Small intestine (tissue), 16 donors: ENCODE measurements at places on chromosomes 5 and 9. TPM values are rescaled to one million over a fixed set of nuclear protein-coding genes. Genes with fewer than 3 reads are reported as not detected.

DNA sequence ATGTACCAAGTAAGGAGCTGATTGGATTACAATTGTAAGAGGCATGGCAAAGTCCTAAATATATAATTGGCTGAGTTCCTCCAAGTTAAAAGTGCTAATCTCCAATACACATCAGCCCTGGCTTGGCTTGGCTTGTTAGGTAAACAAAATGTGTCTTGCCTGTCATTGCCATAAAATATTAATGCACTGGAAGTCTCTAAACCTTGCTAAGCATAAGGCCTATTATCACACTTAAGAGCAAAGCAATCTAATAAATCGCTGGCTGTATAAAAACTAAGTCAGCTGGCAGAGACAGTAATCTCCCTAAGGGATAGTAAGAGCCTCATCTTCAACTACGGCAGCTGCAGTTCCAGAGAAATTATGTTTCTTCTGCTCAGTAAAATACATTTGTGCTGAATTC lies 418.6 kb upstream of the GRAMD2B start:
- H3K36me3 ChIP-seq: no peaks in the 10 kb centered on the region
- H3K4me1 ChIP-seq: no peaks in the 10 kb centered on the region
- no peak overlapping the region for H3K27ac ChIP-seq
- H3K4me3 ChIP-seq: no peak overlapping the region

MOCS2 gene
- 114 TPM for polyA plus RNA-seq

FRRS1L gene
- polyA plus RNA-seq: 0.85 TPM

- no peaks in the 10 kb centered on the region for H3K4me1 ChIP-seq
- H3K36me3 ChIP-seq: no peaks in the 10 kb centered on the region
- no peak overlapping the region for H3K4me3 ChIP-seq
Observed at GRCh38 chr5:108857905-108858304, 110.2 kb downstream of the FER start.

DNA sequence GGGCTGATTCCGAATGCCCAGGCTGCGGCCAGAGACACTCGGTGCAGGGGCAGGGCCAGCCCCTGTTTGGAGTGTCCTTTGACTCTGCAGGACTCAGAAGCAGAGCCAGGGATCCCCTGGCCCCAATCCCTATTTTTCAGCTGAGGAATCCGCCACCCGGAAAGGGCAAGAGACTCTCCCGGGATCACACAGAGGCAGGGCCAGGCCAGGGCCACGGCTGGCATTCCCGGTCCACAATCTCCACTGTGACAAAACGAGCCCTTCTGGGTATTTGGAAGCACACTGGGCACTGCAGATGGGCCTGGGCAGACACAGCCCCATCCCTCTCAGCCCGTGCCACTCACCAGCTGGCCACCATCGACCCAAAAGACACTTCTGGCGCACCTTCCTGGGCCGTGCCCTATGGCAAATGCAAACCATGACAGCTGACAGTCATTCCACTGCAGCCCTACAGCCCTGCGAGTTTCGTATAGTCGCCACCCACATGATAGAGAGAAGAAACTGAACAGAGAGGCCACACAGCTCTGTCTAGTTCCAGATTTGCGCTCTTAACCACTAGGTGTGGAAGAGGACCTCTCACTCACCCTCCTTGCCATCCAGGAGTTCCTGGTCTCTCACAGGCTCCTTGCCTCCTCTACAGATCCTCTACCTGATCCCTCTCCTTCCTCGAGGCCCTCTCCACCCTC lies 13.3 kb downstream of the NR5A1 start:
- H3K36me3 ChIP-seq: no peaks in the 10 kb centered on the region
- H3K4me1 ChIP-seq: no peaks in the 10 kb centered on the region
- H3K27ac ChIP-seq: no peak overlapping the region
- H3K27me3 ChIP-seq: no peaks in the 10 kb centered on the region
- H3K4me3 ChIP-seq: no peak overlapping the region
- DNase-seq: no peak

SAXO1 gene
- polyA plus RNA-seq: 0.01 TPM

- DNase-seq: no peak
- no peak overlapping the region for H3K4me3 ChIP-seq
- H3K36me3 ChIP-seq: no peaks in the 10 kb centered on the region
Observed at GRCh38 chr5:166916021-166916420, 1375.4 kb upstream of the WWC1 start.

DNA sequence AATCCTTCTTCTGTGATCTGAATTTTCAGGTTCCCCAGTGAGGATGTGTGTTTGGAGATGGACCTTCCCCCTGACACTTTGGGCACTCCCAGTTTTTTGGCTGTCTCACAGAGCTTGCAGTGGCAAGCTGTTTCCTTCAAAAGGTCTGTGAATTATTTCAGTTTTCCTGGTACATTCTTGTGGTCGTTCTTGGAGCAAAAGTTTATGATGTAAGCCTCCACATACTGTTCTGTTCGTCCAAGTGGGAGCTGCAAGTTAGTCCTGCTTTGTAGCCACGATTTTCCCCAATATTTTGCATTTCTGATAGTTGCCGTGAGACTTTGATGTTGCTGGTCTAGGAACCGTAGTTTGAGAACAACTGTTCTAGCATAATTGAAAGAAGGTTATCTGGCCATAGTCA lies 88.3 kb downstream of the MTAP start:
- DNase-seq: no peak
- no peaks in the 10 kb centered on the region for H3K36me3 ChIP-seq
- no peaks in the 10 kb centered on the region for H3K27me3 ChIP-seq
- no peaks in the 10 kb centered on the region for H3K4me1 ChIP-seq
- H3K4me3 ChIP-seq: no peak overlapping the region

IGFBPL1 gene
- 3.1 TPM for polyA plus RNA-seq

DNA sequence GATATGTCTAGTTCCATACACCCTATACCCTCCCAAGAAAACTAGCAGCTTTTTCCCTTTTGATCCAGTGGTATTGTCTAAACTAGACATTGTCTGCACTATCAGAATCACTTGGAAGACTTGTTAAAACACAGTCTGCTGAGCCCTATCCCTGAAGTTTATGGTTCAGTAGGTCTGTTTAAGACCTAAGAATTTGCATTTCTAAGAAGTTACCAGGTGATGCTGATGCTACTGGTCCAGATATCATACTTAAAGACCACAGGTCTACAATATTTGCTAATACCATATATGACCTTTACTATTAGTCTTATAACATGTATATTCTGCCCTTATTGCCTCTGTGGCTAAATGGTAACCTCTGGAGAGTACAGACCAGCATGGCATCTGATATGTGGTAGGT lies 23.3 kb downstream of the SKIC3 start:
- DNase-seq: no peak
- H3K27ac ChIP-seq: no peak overlapping the region
- no peak overlapping the region for H3K4me3 ChIP-seq

DNA sequence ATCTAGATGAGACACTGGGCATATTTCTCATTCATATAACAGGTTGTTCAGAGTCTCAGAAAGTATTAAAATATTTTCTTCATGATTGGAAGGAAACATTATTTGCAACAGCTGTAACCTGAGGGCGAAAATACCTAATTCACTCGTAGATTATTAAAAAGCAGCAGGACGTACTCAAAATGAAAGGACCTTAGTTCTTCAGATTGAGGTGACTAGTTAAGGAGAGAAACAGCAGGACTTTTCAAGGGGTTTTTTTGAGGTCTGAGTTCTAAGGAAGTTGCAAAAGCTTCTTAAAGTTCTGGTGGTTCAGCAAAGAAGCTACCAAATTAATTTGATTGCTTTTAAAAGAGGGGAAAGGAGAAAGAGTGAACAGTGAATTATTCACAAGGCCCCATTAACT lies 174.9 kb downstream of the TMEM161B start:
- DNase-seq: no peak
- no peak overlapping the region for H3K27ac ChIP-seq
- no peaks in the 10 kb centered on the region for H3K36me3 ChIP-seq
- H3K4me3 ChIP-seq: no peak overlapping the region
- no peaks in the 10 kb centered on the region for H3K27me3 ChIP-seq

IQGAP2 gene
- polyA plus RNA-seq: 46.3 TPM

C9orf50 gene
- 0.09 TPM for polyA plus RNA-seq

RNF208 gene
- polyA plus RNA-seq: 10.8 TPM

ADAMTS2 gene
- polyA plus RNA-seq: 1.4 TPM

GRCh38 chr5:83353774-83354173 lies 117.8 kb upstream of the VCAN start:
- no peak for DNase-seq
- no peaks in the 10 kb centered on the region for H3K4me1 ChIP-seq
- H3K36me3 ChIP-seq: no peaks in the 10 kb centered on the region
- no peaks in the 10 kb centered on the region for H3K27me3 ChIP-seq
- no peak overlapping the region for H3K27ac ChIP-seq
- no peak overlapping the region for H3K4me3 ChIP-seq

GRCh38 chr5:141753971-141754713 lies 72.1 kb upstream of the ARAP3 start:
- peak; percentile 18 for DNase-seq
- no peak overlapping the region for H3K4me3 ChIP-seq
- H3K27ac ChIP-seq: no peak overlapping the region
- no peaks in the 10 kb centered on the region for H3K4me1 ChIP-seq

DNA sequence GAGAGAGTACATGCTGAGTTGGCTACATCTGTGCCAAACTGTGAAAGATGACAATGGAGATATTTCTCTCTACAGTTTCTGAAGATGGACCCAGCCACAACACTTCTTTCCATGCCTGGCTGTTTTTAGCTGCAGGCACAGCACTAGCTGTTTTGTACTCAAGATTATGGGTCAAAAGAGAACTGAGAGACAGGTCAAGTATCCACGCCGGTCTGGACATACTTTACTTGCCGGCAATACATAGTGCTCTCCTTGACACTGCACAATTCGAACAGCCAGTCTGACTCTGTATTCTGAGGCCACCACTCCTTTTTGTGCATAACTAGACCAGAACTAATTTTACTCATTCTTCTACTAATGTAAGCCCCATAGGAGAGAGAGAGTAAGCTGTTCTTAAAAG lies 2.6 kb downstream of the PRLR start:
- DNase-seq: no peak
- H3K4me3 ChIP-seq: no peak overlapping the region
- H3K27ac ChIP-seq: no peak overlapping the region

- no peaks in the 10 kb centered on the region for H3K27me3 ChIP-seq
- no peak overlapping the region for H3K27ac ChIP-seq
- no peak for DNase-seq
- H3K4me1 ChIP-seq: no peaks in the 10 kb centered on the region
- no peaks in the 10 kb centered on the region for H3K36me3 ChIP-seq
Observed at GRCh38 chr5:136740228-136740627, 374.9 kb upstream of the TRPC7 start.

NACC2 gene
- 9.6 TPM for polyA plus RNA-seq

FOXD4L3 gene
- polyA plus RNA-seq: not detected
